HTR-8/SVneo (cell line): ENCODE measurements at places on chromosomes 16 and 17.

- no peak for DNase-seq
Measured at GRCh38 chr16:18060351-18060750, 276.2 kb downstream of the NPIPA8 start.

- no peak for DNase-seq
Measured at GRCh38 chr17:60386147-60387058, 5.5 kb downstream of the USP32 start.

GRCh38 chr16:65675161-65675560, 553.3 kb upstream of the CDH11 start:
- DNase-seq = no peak

- DNase-seq = no peak
Measured at GRCh38 chr17:79412886-79413390, 197.9 kb downstream of the RBFOX3 start.

- DNase-seq = peak; percentile 84
Measured at GRCh38 chr16:70706948-70707465, 21.2 kb upstream of the MTSS2 start.

GRCh38 chr16:31458073-31458843, 1.0 kb upstream of the ARMC5 start:
- DNase-seq = no peak

GRCh38 chr16:56477096-56477878, 25.9 kb downstream of the OGFOD1 start:
- peak; percentile 75 for DNase-seq

DNA sequence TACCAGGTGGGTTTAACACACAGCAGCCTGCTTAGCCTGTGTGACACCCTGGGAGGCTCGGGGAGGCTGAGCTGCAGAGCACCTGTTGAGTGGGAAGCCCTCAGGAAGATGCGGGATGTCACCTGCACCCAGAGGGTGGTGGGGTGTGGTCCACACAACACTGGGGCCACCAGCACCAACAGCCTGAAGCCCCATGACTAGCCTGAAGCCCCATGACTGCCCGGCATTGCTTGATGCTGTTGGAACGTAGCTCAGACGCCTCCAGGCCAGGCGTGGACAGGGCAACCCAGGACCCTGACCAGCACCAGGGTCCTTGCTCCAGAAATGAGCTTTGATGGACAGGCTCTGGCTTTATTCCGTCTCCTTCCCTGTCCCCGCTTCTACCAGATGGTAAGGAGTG, 76.3 kb upstream of the ZNF469 start:
- no peak for DNase-seq

- DNase-seq = no peak
Measured at GRCh38 chr17:676965-677364, 37.7 kb downstream of the VPS53 start.

DNA sequence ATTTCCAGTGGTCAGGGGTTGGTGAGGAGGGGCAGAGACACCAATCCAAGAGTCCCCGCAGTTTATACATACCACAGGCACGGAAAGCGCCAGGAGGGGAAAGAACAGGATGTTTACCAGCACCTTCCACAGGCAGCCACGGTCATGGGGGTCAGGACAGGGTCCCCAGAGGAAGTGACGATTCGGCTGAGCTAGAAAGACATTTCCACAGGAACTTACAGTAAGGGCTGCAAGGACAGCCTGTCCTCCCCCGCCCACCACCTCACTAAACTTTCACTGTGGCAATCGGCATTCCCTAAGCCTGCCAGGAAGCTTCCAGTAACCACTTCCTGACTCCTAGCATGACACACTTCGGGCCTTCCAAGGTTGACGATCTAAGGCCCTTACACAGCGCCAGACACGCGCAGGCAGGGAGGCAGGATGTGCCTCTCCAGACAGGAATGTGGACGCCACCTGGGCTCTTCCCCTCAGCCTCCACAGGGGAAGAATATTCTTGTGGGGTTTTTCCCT, 1.2 kb upstream of the MT2A start:
- DNase-seq = peak; percentile 89

DNA sequence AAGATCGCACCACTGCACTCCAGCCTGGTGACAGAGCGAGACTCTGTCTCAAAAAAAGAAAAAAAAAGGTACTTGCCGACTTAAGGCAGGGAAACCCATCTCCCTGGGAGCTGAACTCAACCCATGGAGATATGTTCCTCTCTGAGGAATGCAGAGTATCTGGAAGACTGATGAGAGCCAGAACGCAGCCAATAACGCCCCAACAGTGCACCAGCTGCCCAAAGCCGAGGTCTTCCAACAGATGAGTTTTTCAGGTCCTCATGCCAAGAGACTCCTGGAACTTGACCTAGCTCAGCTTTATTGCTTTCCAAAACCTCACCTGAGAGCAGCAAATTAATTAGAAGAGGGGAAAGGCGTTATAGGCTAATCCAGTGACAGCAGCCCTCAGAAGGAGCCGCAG, 9.4 kb downstream of the ELAC2 start:
- no peak for DNase-seq

DNA sequence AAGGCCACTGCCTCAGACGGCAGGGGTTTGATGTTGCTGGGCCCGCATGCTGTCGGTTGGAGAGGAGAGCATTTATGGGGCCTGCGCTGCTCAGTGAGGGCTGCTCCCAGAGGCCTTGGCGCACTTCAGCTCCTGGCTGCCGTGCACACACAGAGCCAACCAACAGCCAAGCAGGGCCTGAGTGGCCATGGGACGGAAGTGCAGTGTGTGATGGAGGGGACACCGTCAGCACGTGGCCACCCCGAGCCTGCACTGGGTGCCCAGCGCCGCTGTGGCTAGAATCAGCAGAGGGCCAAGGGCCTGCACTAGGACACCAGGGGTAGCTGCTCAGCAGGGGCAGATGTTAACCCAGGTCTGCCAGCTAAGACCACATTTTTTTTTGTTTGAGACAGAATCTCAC, 21.8 kb downstream of the KLHL36 start:
- DNase-seq = no peak

- no peak for DNase-seq
Measured at GRCh38 chr16:49629851-49630250, 226.1 kb downstream of the ZNF423 start.

- no peak for DNase-seq
Measured at GRCh38 chr16:88035292-88035691, 84.1 kb downstream of the BANP start.

DNA sequence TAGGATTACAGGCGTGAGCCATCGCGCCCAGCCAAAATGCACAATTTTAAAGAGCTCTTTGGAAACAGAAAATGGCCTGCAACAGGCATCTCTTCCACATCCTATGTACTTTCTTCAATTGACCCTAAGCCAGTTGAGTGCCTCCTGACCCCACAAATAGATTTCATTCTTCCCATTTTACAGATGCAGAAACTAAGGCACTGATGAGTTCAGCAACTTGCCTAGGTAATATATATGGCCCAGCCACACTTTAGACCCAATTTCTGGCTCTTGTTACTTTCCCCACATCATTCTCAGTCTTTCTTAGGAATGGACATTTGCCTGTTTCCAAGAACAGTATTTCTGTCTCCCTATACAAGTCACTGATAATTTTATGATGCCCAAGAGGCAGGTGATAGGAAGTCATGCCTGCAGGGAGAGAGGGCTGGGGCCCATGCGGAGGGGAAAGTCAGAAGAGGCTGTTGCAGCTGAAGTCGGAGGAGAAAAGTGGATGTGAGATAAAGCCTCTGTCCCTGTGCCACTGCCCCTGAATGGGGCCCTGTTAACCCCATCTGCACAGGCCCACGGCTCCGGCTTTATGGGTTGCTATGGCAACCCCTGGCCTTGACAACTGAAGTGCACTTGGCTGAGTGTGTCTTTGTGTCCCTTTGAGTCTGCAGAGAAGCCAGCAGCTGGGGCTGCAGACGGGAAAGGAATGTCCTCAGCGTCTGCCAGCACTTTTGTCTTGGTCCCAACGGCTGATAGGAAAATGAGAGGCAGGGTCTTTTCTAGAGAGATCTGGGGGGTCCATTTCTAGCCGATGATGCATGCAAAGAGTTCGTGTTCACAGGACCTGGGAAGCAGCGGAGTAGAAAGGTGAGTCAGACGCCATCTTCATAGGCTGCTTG, 45.9 kb downstream of the ABAT start:
- DNase-seq = no peak

- DNase-seq = no peak
Measured at GRCh38 chr17:77875881-77876509, 82.5 kb upstream of the TNRC6C start.

DNA sequence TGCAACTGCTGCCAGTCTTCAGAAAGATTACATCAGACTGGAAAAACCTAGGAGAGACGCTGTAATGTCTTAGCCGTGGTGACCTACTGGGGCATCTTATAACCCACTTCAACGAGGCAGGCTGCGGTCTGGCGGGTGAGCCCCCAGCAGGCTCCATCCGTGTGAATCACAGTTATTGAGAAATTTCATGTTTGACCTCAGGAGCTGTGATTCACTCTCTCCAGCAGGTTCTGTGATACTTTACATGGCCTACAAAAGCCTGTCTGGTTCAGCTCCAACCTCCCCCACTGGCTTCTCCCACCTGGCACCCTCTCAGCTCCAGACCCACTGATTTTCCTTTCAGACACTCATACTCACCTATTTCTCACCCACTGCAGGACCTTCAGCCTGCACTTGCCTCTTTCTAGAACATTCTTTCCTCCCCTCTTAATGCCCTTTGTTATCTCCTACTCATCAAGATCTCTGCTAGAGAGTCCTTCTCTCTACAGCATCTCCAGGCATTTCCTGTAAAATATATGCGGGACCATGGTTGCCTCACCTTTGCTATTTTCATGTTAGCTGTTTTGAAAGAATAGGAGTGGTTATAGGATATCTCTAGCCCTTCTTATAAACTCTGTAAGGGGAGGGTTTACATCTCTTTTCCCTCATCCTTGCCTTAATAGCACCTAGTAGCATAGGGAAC, 227.9 kb downstream of the MAF start:
- no peak for DNase-seq

- no peak for DNase-seq
Measured at GRCh38 chr16:66408163-66409048, 18.7 kb upstream of the BEAN1 start.
